CD4-positive, alpha-beta T cell treated with Interleukin-21 for 1 hour (primary cell): ENCODE measurements at places on chromosomes 13 and 19.

DNA sequence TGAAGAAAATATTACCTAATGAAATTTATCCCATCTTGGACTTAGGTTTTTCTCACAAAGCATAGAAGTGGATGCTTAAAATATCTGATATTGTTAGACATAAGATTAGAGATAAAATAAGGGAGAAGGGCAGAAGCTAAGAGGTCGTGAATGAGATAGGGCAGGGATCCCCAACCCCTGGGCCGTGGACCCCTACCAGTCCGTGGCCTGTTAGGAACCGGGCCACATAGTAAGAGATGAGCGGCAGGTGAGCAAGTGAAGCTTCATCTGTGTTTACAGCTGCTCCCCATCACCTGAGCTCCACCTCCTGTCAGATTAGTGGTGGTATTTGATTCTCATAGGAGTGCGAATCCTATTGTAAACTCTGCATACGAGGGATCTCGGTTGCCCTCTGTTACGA, 202.9 kb downstream of the GPC5 start:
- DNase-seq, result no peak

DNA sequence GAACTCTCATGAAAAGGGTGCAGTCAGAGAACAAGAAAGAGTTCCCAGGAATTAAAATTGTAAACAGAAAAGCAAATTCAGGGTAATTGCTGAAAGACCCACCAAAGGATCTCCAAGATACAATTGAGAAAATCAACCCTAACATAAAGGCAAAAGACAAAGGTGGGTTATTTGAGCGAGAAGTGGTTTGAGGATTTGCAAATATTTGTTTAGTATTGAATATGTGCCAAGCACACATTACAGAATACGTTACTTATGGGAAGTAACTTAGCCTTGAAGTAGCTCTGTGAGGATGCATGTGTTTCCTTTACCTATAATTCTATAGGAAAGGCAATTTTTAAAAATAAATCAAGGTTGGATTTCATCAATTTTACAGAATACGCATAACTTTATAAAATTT, 10.0 kb upstream of the CEACAM21 start:
- no peak for DNase-seq

DNA sequence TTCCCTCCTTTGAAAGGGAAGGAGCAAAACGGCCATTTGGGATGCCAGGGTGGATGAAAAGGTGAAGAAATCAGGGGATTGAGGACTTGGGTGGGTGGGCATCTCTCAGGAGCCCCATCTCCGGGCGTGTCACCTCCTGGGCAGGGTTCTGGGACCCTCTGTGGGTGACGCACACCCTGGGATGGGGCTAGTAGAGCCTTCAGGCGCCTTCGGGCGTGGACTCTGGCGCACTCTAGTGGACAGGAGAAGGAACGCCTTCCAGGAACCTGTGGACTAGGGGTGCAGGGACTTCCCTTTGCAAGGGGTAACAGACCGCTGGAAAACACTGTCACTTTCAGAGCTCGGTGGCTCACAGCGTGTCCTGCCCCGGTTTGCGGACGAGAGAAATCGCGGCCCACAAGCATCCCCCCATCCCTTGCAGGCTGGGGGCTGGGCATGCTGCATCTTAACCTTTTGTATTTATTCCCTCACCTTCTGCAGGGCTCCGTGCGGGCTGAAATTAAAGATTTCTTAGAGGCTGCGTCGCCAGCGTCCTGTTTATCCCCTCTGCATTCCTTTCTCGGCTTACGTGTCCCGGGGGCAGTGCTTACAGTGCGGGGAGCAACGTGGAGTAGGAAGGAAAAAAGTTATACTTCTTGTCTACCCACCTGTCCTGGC, 15.2 kb upstream of the S1PR4 start:
- DNase-seq, result peak; percentile 85

- DNase-seq, result no peak
These were observed 517.9 kb upstream of the PRR20A start for GRCh38 chr13:56622840-56623239.

- no peak for DNase-seq
These were observed 5.1 kb upstream of the COMP start for GRCh38 chr19:18796239-18796638.

DNA sequence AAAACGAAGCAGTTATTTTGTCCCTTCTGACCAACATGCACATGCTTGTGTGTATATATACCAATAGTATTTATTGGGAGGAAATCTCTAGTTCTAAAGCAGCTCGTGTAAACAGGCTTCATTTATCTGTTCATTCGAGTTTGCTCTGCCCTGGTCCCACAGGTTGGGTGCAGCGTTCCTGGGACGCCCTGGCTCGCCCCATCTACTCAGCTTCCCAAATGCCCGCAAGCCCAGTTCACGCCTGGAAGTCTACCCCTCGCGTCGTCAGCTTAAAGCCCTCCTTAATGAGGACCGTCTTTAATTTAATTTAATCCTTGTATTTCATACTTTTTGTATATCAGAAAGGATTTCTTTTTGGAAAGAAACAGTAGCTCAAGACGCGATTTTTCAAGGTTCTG, 604 bp downstream of the THSD1 start:
- DNase-seq, result no peak

- no peak for DNase-seq
These were observed 50.7 kb downstream of the UGGT2 start for GRCh38 chr13:96002322-96003131.

GRCh38 chr13:30806784-30807183, 71.4 kb downstream of the ALOX5AP start:
- DNase-seq, result no peak

- no peak for DNase-seq
These were observed 2134.7 kb downstream of the PCDH9 start for GRCh38 chr13:65095161-65096082.

DNA sequence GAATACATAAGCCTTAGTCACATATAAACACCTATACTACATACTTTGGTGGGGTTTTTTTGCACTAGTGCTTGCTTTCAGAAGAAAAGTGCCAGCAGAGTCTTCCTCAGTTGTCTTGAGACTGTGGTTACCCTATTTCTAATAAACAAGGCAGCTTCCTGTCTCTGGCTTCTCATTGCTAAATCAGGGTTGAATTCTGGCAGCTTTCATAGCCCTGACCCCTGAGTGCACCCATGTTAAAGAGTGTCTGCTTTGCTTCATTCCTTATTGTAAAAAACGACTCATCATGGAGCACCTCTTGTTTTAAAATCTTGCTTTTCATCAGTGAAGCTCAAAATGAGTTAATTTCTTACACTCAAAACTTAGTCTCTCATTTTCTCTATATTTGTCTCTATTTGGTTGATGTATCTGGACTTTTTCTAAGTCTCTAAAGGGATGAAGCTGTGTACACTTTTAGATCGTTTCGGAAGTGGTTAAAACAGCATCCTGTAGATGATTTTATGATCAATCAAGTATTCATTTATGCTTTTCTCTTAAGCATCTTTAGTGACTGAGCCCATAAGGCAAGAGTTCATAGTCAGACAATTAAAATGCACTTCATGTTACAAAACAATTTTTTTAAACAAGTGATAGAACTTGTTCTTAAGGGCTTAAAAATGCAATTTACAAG, 72.1 kb downstream of the KLF12 start:
- DNase-seq, result peak; percentile 60

DNA sequence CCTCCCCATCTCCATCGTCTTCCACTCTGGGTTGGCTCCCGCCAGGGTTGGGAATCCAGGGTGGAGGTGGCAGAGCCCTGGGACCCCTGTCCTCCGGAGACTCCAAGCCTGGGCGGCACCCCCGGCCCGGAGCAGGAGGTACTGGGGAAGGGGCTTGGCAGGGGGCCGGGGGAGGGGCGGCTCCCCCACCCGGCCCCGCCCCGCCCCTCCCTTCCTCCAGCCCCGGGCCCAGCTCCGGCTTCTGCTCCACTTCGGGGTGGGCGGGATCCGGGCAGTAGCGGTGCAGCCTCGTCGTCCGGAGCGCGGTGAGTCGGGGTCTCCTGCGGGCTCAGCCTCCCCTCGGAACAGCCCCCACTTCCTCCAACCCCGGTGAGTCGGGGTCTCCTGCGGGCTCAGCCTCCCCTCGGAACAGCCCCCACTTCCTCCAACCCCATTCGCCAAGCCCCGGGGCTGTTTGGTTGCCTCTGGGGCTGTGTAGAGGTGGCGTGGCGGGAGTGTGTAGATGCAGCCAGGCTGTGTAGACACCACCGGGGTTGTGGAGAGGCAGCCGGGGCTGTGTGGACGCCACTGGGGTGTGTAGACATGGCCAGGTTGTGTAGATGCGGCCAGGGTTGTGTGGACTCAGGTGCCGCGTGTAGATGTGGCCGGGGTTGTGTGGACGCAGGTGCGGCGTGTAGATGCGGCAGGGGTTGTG, at the start of gene TMPRSS9:
TMPRSS9 (plus strand) TSS at position 274 of the 694 bp plus-strand sequence. CDS start 29,521 bp downstream, outside the sequence.
- DNase-seq, result no peak

- no peak for DNase-seq
These were observed 42.5 kb downstream of the IRS2 start for GRCh38 chr13:109743706-109744453.

- no peak for DNase-seq
These were observed 26.0 kb downstream of the GRTP1 start for GRCh38 chr13:113337976-113338375.

DNA sequence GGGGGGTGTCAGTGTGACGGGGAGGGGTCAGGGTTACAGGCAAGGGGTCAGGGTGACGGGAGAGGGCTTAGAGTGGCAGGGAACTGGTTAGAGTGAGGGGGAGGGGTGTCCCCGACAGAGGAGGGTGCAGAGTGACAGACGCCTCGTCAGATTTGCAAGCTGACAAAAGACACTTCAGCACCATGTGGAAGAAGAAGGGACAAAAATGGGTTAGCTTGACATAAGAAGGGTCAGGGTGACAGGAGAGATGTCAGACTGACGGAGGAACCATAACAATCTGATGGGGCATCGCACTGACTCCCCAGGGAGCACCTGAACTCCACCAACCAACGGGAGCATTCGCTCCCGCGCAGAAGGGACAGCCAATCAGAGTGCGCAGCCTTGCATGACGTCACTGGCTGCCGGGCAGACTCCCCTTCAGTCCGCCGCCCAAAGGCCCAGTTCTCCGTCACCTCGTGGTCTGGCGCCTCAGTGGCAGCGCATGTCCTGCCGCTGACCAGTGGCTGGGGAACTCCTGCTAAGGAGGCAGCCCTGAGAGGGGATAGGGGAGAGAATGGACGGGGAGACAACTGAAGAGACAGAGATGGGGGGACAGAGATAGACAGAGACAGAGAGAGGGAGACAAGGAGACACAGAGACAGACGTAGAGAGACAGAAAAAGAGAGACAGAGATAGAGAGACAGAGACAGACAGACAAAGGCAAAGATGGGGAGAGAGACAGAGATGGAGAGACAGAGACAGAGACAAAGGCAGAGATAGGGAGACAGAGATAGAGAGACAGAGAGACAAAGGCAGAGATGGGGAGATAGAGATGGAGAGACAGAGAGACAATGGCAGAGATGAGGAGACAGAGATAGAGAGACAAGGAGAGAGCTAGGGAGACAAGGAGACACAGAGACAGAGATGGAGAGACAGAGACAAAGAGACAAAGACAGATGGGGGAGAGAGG, 30.2 kb downstream of the C19orf81 start:
- peak; percentile 80 for DNase-seq

DNA sequence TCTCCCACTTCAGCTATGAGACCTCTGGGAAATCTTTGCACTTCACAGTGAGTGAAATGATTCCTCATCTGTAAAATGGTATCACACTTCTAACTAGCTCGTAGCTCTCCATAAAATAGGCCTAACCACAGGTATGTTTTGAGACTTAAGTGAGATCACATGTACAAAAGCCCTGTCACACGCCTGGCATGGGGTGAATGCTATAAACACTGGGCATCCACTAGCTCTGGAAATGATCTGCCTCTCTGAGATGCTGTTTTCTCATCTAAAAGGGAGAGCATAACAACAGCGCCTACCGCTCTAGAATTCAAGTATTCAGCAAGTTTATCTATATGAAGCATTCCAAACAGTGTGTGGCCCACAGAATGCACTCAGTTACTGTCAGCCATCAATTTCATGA, 2.2 kb downstream of the AKT2 start:
- no peak for DNase-seq

DNA sequence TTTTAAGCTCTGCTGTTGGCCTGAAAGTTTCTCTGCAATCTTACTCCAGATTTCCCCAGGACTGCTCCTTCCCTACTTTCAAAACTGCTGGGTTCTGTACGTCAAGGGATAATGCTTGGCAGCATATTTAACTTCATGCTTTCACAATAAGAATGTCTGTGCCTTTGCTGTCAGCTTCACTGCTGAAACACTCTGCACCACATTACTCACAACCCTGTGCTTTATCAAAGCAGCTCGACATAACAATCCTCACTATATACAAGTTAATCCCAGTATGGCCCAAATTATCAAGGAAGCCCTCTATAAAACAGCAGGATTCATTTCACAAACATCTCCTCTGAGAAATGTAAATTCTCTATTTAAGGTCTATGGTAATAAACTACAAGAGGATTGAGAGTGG, 17.5 kb downstream of the LATS2 start:
- DNase-seq, result no peak
